Stimulated activated naive CD8-positive, alpha-beta T cell treated with anti-CD3 and anti-CD28 coated beads, Interleukin-15, amount 100 ng/mL, for 72 hours (primary cell): ENCODE measurements at places on chromosomes 6 and 20.

DNA sequence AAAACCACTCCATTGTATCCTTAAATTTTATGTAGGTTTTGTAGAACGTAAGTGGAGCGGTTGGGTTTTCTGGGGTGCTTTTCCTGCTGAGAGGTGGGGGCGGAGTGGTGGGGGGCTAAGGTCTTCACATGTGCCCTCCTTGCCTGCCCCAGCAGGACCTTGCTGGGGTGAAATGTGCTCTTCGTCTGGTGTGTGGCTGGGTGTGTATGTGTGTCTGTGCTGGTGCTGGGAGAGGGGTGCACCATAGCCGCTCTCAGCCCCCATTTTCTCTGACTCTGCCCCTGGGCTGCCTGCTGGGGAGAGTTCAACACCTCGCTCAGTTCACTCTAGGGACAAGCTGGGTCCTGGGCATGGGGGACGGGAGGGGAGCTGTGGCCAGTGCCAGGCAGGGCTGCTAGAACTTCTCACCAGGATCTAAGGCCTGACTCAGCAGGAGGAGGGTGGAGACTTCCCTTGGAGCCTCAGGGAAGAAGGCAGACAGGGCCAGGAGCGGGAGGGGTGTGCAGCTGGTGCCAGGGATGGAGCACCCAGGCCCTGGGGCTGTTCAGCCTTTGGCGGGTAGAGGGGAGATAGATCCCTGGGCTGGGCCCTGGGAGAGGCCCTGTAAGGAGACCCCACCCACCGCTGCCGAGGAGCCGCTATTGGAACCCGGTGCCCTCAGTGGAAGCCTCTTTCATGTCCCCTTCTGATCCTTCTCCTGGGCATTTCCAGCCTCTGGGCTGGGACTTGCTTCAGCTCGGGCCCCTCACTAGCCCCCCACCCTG is 4.8 kb downstream of the SOX18 start:
- no peak for DNase-seq

GRCh38 chr20:63636752-63637628 is 10.1 kb upstream of the GMEB2 start:
- DNase-seq: no peak

DNA sequence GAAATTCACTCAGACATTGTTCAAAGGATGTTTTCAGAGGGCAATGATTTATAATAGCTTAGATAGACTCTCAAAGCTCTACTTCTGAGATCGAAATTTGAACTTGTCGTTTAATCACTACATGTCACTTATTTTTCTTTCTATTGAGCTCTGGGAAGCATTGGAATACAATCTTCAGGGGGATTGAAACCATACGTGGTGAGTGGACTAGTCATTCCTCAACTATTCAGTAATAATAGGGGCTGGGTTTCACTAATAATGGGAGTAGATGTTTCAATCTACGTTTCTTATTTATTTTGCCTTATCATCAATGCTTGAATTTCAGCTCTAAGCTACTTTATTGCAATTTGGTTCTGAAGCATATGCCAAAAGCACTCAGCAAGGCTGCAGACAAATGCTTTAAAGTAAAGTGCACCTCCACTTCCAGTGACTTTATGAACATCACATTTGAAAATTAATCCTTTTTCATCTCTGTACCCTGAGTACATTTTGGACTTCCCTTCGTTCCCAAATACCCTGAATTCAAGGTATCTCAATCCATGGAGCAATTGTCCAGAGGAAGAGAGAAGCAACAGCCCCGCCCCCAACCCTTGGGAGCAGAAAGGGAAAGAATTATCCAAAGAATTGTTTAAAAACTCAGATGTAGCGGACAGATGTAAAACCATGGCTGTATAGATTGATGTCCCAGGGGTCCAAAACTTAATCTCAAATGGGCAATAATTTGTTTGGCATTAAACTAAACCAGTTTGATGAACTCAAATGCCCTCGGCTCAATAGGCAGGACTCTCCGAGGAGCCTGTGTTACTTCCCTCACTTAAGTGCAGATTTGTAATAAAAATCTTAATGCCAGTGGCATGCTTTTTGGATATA is 68.1 kb downstream of the HFE start:
- DNase-seq: no peak

GRCh38 chr6:35725081-35725708 is 11.6 kb upstream of the ARMC12 start:
- DNase-seq: no peak

DNA sequence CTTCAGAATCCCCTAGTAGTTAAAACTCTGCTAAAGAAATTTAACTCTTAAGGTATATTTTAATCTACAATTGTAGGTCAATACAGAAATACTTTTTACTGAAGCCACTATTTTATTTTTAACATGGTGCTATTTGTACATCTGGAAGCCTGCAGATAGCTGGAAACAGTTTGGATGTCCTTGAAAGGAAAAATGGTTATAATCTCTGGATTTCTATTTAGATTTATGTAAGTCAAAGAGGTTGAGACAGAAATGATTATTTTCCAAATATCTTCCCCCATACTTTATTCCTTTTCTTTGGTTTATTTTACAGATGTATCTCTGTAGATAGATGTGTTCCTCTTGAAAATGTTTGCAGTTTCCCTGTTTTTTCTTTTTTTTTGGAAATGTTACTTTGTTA is 1002.2 kb downstream of the KIF16B start:
- DNase-seq: no peak

DNA sequence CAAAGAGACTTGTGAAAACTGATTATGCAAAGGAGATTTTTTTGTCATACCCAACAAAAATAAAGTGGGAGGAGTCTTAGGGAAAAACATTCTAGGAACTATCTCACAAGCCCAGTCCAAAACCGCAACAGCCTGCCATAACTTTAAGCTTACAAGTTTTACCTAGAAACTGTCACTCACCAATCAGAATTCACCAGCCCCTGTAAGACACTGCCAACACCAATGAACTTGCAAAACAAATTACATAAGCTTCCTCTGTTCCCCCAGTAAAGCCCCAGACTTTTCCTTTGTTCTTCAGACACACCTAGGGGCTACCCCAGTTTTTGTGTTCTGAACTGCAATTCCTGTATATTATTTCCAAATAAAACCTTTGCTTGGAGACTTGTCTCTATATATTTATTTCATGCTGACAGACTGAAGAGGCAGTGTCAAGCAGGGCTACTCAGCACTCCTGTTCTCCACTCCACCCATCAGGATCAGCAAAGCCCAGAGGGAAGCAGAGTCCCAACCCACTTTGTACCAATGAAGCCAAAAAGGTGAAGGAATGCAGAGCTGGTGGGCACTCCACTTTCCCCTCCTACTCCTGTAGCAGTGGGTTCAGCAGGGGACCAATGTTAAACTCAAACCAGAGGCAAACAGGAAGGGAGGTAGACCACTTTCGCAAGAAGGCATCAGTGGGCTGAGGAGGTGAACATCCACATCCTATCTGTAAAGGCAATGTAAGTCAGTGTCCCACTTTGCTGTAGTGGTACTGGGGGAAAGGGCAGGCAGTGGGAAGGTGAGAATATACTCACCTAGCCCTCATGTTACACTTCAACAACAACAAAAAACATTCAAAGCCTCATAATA is 142.5 kb upstream of the RUNX2 start:
- DNase-seq: no peak

- peak; percentile 59 for DNase-seq
Observed at GRCh38 chr20:58233881-58234528, 5.6 kb upstream of the ANKRD60 start.

DNA sequence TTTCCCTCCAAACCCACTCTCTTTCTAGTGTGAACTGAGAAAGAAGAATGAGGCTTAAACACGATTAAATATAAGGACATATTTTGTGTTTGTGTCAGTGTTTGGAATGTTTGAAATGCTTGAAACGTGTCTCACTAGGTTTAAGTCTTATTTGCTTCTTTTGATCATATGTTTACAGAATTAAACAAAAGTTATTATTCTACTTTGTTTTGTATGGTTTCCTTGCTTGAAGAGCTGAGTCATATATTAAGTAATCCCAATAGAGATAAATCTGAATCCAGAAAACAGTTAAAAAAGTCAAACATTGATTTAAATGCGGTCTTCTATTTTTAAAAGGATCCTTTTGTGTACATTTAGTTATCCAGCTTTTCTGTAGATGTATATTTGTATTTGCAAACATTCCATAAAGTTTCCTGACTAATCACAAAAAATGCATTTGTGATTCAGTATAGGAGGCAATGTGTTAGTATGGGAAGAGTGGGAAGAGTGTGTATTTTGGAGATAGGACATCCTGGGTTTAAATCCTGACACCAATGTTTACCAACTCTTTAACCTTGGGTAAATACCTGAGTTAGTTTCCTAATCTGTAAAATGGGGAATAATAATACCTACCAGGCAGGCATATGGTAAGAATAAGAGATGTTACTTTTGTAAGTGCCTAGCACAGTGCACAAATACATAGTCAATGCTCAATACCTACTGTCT is 72.9 kb downstream of the TSBP1 start:
- no peak for DNase-seq

- no peak for DNase-seq
Observed at GRCh38 chr6:159525445-159526025, 167.5 kb downstream of the SOD2 start.

DNA sequence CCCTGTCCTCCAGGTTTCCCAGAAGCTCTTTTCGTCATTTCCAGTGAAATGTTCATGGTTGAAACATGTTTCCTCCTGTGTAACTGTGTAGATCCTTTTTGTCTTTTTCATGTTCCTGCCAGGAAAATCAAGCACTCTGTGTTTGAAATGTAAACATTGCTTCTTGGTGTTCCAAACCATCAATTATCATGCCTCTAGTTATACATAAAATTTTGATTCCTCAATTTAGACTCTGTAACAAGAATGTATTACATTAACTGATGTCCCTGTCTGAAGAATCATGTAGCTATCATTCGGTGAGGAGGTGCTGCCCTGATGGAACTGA is 546.3 kb upstream of the CITED2 start:
- DNase-seq: no peak

DNA sequence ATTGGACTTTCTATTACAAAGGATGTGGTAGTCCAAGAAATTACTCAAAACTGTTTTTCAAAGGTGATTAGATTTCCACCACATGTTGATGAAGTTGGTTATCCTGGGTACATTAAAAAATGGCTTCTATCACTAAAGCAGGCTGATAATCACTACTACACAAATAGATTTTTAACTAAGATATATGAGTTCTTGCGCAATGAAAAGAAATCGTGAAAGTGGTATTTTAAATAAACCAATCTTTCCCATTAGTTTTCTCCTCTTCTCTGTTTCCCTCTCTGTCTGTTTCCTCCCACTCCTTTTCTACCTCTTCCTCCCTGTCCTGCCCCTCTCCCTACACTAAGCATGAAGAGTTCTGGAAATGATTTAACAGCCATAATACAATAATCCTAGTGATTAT is 487.9 kb upstream of the CITED2 start:
- DNase-seq: no peak

DNA sequence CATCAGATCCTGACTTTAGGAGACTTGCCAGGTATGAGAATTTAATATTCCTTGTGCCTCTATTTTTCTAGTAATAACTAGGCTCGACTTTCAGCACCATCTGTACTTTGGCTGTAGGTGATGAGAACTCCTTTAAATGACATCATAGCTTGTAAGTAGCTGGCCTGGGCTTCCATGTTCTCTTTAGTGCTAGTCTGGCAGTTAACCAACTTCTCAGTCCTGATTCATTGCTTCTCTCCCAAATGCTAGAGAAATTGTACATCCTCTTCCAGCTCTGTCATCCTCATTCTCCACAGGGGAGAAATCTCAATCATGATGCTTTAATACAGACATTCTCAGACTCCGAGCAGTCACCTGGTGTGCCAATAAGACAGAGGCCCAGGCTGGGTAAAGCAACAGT is 143.5 kb upstream of the MOCS1 start:
- no peak for DNase-seq

DNA sequence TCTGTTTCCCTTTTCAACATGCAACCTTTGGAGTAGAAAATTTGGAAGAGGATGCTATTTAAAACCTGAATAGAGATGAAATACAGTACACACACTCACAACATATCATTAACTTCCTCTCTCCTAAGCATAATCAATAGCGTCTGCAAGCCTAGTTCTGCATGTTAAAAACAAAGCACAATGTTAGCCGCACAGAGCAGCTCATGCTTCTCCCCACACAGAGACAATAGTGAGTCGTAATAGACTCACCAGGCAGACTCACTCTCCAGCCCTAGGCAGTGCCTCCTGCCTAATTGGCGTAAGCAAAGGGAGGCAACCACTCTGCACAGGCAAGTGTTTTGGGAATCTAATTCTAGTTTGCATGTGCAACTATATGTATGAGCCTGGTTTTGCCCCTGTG is 45.8 kb upstream of the ARID1B start:
- no peak for DNase-seq

- no peak for DNase-seq
Observed at GRCh38 chr20:8414586-8415274, 282.7 kb downstream of the PLCB1 start.

- DNase-seq: no peak
Observed at GRCh38 chr20:45872626-45873025, 8.4 kb upstream of the ZSWIM1 start.

DNA sequence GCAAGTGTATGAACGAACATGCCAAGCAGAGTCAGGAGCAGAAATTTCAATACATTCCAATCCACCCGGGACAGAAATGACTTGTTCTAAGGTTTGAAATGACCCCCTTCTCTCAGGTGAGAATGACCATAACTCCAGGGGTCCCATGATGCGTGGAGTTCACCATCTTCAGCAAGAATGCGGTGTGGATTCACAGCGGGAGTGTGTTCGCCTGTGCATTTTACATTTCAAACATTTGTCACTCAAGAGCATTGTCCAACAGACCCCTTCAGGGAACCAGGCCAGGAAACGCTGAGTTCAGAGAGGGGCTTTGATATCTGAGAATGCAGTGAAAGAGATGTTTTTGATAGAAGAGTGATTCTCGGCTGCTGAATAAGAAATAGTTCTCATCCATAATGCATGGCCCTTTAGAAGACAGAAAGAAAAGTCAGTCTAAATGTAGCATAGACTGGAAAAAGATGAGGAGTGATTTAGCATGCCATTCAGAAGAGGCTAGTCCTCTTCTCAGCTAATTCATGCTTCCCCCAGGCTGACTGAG is 200.3 kb upstream of the KCNG1 start:
- DNase-seq: no peak

- no peak for DNase-seq
Observed at GRCh38 chr6:157242791-157243190, 80.5 kb downstream of the TMEM242 start.

GRCh38 chr6:40912158-40912946 is 126.7 kb downstream of the UNC5CL start:
- peak; percentile 39 for DNase-seq
